ENCODE measurements at places on chromosomes 1 and 21.

GRCh38 chr1:45522324-45523104 is 830 bp upstream of the PRDX1 start:
- DNase-seq = no peak

- no peak for DNase-seq
Observed at GRCh38 chr1:206709772-206710459, 25.2 kb downstream of the MAPKAPK2 start.

- no peak for DNase-seq
Observed at GRCh38 chr1:114195819-114196218, 42.1 kb upstream of the SYT6 start.

DNA sequence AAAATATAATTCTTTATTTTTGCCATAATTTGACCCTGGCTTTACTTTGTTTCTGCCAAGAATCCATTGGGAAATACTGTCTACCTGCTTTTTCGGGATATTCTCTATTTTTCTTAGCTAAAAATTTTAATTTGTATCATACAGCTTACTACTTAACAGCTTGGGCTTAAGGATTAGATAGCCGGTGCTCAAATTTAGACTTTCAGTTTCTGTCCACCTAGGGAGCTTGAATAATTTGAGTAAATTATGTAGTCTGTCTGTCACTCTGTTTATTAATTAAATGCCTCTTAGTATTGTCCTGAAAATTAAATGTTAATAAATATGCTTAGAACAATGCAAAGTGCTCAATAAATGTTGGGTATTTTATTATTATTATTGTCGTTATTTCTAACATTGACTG is 6.7 kb downstream of the SYCP1 start:
- no peak for DNase-seq

GRCh38 chr1:36542024-36542961 is 59.6 kb upstream of the CSF3R start:
- DNase-seq = no peak

DNA sequence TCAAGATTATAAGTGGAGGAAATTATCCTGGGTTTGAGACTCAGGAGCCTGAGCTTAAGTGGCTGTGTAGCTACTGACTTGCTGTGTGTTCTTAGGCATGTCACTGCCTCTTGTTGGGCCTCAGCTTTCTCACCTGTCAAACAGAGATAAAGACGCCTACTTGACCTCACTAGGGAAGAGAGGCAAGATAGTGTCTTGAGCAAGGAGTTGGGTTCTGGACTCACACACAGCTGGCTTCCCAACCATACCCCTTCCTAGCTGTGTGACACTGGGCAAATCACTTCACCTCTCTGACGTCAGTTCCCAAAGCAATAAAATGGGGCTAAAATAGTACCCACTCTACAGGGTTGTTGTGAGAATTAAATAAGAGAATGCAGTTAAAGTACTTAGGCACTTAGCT is 11.6 kb upstream of the EPB41 start:
- no peak for DNase-seq

- no peak for DNase-seq
Observed at GRCh38 chr1:67211589-67212563, 45.6 kb downstream of the IL23R start.

DNA sequence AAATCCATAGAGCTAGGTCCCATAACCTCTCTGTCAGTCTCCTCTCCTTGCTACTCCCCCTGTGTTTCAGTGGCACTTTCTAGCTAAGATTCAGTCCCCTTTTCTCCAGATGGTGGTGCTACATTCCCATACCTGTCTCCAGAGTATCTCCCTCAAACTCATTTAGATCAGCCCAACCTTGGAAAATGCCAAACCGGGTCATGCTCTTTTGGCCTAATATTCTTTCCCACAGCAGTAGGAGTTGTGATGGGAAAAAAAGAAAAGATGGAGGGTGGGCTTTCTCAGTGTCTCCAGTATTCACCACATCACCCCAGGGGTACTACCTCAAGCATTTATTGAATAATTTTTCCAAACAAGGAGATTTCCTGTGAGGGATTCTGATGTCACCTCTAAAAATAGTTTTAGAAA is 3.2 kb upstream of the RXFP4 start:
- DNase-seq = no peak

- no peak for DNase-seq
Observed at GRCh38 chr1:228958741-228959140, 223.5 kb downstream of the RHOU start.

GRCh38 chr21:17444828-17445227 is 68.0 kb upstream of the CXADR start:
- no peak for DNase-seq

- DNase-seq = no peak
Observed at GRCh38 chr1:40270152-40270834, 12.3 kb downstream of the ZMPSTE24 start.

DNA sequence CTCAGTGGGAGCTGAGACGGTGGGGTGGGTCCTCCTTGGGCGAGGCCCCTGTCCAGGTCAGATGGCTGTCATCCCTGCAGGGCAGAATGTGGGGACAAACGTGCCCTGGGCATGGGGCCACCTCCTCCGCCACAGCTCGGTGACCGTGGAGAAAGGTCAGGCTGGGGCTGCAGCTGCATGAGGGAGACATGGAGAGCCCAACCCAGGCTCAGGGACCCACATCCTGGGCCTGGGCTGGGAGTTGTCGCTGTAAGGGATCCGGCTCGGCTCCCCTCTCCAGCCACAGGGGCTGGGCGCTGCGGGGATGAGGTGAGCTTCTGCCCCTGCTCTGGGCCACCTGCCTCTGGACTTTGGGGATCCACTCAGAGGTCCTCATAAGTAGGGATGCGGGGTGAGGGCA is 518 bp upstream of the PLCH2 start:
- DNase-seq = no peak

DNA sequence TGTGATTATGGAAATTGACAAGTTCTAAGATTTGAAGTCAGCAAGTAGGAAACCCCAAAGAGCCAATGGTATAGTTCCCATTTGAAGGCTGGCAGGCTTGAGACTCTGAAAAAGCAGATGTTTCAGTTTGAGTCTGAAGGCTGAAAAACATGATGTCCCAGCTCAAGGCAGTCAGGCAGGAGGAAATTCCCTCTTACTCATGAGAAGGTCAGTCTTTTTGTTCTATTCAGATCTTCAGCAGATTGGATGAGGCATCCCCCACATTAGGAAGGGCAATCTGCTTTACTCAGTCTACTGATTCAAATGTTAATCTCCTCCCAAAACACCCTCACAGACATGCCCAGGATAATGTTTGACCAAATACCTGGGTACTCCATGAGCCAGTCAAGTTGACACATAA is 372.5 kb upstream of the ST6GALNAC5 start:
- no peak for DNase-seq

DNA sequence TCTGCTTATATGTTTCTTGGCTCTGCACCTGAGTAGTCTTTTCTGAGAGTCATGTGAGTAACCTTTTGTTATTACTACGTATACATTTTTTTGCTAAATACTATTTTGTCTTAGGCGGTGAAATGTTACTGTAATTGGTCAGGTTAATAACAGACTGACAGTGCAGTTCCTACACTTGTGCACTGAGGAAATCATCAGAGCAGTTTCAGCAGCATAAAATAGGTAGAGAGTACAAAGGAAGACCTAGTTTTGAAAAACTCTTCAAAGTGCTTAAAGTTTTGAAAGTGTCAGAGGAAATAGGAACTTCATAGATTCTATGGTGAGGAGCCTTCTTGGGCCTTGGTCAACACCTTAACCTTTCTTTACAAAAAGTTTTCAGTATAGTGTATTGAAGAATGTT is 11.1 kb downstream of the ATF6 start:
- no peak for DNase-seq

DNA sequence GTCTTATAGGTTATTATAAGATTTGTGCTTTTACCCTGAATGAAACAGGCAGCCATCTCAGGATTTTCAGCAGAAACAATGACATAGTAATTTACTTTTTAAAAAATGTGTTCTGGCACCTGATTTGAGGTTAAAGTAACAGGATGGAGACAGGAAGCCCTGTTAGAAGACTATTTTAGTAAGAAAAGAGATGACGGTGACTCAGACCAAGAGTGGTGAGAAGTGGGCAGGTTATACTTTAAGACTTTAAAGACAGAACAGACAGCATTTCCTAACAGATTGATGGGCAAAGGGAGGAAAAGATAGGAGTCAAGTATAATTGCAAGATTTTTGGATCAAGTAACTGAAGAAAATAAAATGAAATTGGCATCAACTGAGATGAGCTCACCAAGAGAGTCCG is 436.8 kb upstream of the NR5A2 start:
- no peak for DNase-seq

- DNase-seq = no peak
Observed at GRCh38 chr21:29148530-29148929, 18.1 kb downstream of the MAP3K7CL start.

DNA sequence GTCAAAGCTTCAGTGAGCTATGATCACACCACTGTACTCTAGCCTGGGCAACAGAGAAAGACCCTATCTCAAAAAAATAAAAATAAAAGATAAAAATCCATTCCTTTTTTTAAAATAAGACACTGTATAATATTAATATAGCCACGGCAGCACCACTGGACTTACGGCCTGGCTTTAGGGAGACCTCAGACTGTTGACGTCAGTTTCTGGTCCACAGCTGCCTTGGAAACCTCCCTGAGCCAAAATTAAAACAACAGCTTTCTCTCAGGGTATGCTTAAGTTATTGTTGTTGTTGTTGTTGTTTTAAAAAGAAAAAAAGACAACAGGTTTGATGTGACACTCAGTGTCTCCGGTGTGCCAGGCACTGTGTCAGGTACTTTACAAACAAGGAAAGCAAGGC is 42.0 kb downstream of the CAPZB start:
- DNase-seq = no peak

- no peak for DNase-seq
Observed at GRCh38 chr21:14675774-14676530, 129.8 kb upstream of the SAMSN1 start.

DNA sequence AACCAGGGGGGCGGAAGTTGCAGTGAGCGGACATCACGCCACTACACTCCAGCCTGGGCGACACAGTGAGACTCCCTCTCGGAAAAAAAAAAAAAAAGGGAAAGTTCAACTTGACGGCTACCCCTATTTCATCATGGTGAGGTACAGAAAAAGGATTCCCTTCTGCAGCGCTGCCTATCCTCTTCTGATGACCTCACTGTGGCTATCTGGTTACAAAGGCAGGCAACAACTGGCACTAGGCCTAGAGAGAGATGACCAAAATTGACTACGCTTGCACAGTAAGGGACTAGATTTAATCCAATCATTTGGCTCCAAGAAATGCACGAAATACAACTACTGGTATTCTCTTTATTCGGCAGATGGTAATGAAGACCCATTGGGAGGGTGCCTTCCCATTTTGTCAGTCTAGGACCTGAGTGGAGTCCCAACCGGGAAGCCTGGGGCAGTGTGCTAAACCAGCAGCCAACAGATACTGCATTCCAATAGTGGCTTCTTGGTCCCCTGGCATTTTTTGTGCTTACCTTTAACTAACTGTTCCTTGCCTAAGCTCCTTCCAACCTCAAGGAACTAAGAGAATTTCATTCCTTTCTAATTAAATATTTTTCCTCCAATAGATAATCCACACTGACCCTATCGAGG is 36.6 kb downstream of the ITPKB start:
- no peak for DNase-seq

GRCh38 chr1:178953034-178953433 is 72.7 kb upstream of the FAM20B start:
- no peak for DNase-seq

- DNase-seq = no peak
Observed at GRCh38 chr1:7450838-7451237, 320.3 kb upstream of the VAMP3 start.

GRCh38 chr21:27388825-27389224 is 421.9 kb upstream of the ADAMTS5 start:
- DNase-seq = no peak
